ENCODE measurements at places on chromosomes 5 and 9.

DNA sequence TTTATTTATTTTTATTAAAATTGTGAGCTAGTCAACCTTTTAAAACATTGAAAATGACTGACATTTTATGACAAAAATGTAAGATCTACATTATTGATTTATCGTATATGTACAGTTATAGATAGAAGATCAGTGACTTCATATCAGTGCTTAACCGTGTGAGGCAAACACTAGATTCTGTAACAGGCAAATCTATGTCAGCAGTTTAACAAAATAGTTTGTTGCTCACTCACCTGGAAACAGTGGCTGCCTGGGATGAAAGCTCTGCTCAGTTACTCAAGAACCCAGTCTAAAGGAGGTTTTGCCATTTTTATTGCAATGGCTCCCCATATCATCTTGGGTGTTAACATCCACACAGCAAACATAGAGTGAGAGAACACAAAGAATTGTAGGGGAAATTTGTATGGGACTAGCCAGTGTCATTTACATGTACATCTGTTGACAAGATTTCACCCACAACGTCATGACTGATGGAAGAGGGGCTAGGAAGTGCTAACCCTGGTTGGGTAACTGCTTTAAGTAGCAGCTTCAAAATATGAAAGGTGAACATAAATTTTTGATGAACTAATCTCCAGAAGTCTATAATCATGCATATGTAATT is 49.0 kb downstream of the SGCD start:
- no peak for DNase-seq

DNA sequence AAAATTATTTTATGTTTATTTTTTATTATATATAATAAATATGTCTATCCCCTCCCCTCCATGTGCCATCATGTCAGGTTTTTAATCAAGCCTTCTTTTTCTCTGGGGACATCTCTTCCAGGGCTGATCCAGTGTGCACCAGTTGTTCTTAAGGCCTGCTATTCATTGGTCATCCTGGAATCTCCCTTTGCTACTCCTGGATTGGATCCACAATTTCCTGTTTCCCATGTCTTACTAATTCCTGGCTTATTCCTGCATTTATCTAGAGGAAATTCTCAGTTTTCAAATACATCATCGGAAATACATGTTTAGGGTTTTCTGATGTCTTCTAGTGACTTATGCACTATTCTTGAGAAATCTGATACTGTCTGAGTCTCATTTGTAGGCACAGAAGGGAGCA is 56.8 kb downstream of the ANGPTL2 start:
- no peak for DNase-seq

DNA sequence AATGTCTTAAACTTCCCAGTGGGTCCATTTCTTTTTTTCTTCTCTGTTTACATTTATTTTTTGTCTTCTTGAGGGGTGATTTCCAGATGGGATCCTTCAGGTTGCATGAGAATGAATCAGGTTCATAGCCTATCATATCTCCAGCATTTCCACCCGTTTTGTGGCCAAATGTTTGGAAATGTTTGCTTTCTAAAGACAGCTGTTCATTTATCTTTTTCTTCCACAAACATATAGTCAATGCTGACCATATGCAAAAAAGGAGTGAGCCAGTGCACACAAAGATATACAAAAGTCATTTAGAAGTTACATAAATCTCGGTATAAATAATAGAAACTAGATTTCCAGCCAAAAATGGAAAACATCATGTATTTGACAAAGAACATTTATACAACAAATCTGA is 71.6 kb upstream of the STC2 start:
- no peak for DNase-seq

GRCh38 chr5:52727020-52727419 is 60.7 kb upstream of the ITGA1 start:
- DNase-seq = no peak

GRCh38 chr9:96618209-96619123 is 1.2 kb downstream of the CDC14B start:
- DNase-seq = no peak

DNA sequence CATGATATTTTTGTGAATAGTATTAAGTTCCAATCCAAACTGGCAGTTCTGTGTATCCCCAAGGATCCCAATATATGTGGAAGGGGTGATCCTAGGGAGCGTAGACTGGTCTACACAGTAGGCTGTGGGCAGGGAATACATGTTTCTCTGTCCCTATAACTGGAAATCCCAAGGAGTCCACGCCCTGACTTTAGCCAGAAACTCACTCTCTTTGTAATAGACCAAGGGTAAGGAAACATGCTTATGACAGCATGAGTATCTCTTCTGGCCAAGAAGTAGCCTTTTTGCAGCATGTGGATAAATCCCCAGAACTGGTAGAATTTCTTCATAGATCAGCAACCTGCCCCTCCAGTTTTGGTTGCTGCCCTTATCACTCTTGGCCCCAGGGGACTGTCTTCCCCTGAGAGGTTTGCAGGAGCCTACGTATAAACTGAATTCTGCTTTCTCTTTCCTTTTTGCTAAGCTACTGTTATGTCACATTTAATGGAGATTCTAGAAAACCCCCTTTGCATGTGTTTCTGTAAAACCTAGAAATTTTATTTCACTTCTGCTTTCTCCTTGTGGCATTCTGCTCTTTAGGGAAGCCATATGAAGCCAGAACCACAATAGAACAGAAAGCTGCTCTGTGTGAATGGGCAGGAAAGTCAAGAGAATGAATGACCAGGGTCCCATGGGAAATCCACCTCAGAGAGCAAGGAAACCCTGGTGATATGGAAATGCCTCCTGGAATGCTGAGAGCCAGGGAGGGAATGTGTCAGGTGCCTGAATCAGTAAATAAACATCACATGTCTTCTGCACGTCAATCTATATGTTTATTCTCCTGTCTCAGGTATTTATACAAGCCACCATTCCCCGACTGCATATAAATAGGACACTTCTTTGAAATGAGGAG is 3.5 kb downstream of the IFNA2 start:
- no peak for DNase-seq

DNA sequence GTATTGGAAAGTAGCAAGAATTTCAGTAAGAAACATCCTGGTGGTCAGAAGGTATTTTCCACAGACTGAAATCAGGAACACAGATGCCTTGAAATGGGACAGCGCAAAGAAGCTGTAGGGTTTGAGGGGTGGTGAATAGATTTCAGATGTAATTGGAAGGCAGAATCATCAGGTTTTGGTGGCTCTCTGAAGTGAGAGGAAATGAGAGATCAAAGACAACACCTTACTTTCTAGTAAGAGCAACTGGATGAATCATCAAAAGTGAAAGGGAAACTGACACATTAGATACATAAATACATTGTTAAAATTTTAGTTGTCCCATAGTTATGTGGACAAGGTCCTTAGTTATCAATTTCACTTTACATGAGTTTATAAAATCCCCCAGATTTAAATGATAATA is 188.2 kb upstream of the SLC27A6 start:
- DNase-seq = no peak

- DNase-seq = peak; percentile 81
These were observed 28.6 kb downstream of the MARCHF3 start for GRCh38 chr5:127001621-127002296.

- no peak for DNase-seq
These were observed 60.5 kb upstream of the PPP1R26 start for GRCh38 chr9:135419106-135419505.

- no peak for DNase-seq
These were observed 354.9 kb downstream of the CETN3 start for GRCh38 chr5:90054612-90055011.

- no peak for DNase-seq
These were observed 492.5 kb downstream of the ACTL7B start for GRCh38 chr9:108363311-108363710.

- no peak for DNase-seq
These were observed 254.6 kb upstream of the SLC24A2 start for GRCh38 chr9:20043461-20043860.

Measured in HS-27A (cell line).